ENCODE measurements at places on chromosomes 16 and 17.
A peak's percentile ranks its signal among the peaks of the same experiment; 100 is the strongest.

DNA sequence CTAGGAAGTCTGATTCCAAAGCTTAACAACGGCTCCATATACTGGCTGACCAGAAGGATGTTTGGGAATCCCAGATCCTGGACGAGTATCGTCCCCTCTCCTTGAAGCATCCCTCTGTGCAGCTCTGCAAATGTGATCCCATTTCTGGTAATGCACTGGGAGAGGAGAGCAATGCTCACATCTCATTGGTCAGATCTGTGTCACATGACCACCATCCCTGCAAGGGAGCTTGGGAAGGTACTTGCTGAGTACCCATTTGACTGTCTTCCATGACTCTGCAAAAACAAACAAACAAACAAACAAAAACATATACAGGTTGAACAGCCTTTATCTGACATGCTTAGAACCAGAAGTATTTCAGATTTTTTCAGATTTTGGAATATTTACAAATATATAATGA, 41.9 kb upstream of the KDM8 start:
- no peak for DNase-seq

DNA sequence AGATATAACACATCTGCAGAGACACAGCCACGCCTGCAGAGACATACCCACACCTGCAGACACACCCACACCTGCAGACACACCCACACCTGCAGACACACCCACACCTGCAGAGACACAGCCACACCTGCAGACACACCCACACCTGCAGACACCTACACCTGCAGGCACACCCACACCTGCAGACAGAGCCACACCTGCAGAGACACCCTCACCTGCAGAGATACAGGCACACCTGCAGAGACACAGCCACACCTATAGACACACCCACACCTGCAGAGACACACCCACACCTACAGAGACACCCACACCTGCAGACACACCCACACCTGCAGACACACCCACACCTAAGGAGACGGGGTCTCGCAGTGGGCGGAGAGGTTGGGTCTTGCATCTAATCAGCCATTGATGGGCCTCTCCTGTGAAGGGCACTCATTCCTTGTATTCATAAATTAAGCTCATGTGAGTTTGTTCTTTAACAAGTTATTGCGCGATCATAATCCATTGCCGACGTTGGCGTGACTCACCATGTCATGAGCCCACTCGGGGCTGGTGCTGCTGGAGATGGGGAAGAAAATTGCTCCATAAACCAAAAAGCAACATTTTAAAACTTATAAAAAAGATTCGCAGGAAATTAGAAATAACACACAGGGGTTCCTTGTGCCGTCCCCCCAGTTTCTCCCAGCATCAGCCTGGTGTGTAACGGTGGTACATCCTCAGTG, 28.9 kb upstream of the CDH15 start:
- no peak for DNase-seq

DNA sequence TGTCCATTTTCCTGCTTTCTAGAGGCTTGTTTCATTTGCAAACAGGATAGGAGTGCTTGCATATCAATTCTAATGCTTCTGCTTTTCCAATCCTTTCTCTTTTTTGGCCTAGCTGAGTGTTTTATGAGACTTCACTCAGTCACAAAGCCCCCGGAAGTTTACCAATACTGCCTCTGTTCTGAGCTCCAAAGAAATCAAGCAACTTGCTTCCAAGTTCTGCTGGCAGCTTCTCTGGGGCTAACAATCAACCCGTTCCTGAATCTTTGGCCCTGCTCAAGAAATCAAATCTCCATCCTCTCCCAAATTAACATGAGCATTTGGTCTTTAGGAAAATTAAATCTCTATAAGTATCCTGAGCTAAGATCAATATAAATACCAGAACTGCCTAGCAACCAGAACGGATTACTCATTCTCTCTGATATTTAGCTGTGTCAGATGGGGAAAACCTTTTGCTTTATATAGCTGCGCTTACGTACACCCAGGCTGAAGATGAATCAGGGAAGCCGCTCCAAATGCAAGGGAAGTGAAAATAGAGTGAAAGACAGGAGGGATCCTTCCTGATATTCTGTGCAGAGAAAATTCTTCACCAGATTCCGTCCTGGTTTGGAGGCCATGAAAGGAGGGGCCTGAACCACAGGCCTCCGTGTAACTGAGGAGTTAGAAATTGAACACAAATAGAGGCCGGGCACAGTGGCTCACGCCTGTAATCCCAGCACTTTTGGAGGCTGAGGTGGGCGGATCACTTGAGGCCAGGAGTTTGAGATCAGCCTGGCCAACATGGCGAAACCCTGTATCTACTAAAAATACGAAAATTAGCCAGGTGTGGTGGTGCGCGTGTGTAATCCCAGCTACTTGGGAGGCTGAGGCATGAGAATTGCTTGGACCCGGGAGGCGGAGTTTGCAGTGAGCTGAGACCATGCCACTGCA, 23.3 kb upstream of the GRB2 start:
- DNase-seq = no peak

DNA sequence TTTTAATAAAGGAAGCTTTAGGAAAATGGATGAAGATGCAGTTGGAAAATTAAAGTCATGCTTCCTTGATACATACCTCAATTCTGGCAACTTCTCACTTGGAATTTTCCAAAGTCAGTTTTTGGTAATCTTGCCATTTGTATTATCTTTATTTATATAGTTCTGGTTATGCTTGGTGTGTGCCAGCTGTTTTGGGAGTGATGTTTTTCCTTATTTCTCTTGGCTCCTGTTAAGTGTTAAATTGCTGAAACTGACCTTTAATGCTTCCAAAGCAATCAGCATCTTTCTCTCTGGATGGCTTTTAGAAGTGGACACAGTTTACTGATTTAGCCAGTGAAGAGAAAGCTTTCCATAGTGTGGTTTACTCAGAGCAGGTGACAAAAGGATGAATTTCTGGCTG, 70.1 kb upstream of the HAS3 start:
- no peak for DNase-seq

GRCh38 chr17:10779609-10780008, 24.3 kb downstream of the TMEM238L start:
- DNase-seq = no peak

- DNase-seq = no peak
Measured at GRCh38 chr17:57438066-57438731, 181.9 kb downstream of the MSI2 start.

GRCh38 chr17:76997981-76998531, 129.9 kb downstream of the MGAT5B start:
- DNase-seq = peak; percentile 13

DNA sequence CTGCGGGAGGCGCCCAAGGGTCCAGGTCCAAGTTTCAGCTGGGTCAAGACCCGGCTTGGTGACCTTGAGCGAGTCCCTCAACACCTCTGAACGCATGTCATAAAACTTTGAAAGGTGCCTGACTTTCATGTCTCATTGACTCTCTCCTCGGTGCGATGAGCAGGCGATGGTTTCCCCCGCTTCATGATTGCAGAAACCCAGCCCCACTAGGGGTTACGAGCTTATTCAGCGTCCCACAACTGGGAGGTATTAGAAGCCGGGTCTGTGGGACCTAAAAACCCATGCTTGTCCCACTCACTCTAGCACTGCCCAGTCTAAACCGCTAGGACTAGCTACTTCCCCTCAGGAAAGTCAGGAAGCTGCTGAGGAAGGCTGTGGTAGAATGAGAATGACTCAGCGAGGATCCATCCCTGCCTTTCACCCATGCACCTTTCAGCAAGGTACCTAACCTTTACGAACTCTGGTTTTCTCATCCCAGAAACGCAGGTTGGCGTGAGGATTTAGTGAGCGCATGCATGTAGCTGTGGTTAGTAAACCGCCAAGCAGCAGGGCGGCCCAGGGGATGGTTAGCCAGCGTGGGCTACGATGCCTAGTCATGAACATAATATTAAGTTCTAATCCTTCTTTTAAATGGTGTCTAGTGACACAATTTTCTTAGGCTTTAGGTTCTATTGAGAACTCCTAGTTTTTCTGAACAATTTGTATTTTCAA, 26.2 kb upstream of the RFFL start:
- peak; percentile 24 for DNase-seq

DNA sequence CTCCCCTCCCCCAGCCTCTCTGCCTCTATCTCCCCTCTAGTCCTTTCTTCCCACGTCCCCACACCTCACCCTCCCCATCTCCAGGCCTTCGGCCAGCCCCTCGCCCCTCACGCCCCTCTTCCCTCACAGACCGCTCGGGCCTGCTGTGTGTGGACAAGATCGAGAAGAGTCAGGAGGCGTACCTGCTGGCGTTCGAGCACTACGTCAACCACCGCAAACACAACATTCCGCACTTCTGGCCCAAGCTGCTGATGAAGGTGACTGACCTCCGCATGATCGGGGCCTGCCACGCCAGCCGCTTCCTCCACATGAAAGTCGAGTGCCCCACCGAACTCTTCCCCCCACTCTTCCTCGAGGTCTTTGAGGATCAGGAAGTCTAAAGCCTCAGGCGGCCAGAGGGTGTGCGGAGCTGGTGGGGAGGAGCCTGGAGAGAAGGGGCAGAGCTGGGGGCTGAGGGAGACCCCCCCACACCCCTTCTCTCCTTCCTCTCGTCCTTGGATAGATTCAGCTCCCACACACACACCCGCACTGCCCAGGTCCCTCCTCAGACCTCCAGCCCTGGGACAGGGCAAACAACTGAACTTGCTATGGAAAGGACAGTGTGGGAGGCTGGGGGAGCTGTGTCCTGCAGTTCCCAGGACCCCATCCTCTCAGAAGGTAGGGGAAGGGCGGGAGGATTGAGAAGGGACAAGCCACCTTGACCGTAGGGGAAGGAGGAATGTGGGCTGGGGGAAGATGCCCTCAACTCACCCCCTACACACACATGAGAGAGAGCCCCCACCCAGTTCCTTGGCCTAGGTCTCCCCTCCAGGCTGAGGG, 11.1 kb downstream of the NR1D1 start:
- DNase-seq = no peak

DNA sequence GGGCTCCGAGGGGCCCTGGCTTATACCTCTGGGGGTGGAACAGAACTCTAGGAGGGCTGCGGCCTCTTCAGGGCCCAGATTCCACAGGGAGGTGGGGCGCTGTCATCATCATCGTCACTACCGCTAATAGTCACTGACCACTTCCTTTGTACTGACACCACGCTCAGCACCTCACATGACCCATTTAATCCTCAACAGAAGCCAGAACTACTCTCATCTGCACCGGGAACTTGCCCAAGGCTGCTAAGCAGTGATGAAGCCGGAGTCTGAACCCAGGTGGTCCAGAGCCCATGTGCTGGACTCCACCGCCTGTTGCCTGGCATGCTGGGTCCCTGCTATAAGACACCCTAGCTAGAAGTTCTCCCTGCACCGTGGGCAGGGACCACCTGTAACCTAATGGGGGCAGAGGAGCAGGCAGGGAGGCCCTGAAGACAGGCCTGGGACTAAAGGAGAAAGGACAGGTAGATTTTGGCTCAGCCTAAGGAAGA, 12.0 kb downstream of the UNC13D start:
- DNase-seq = peak; percentile 21

DNA sequence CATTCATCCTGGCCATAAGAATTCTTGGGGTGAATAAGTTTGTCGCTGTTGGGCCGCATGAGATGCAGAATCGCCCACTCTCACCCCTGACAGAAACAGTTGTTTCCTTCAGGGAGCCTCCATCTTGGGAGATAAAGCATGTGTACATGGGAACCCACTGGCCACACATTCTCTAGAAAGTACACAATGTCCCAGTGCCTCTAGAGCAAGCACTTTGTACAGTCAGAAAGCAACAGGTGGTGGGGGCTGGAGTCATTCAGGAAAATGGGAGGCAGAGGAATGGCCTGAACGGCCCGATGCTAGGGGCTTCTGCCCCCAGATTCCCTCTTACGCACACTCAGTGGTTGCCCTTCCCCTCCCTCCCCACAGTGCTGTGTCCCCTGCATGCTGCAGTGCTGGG, 16.1 kb downstream of the ACE start:
- no peak for DNase-seq

DNA sequence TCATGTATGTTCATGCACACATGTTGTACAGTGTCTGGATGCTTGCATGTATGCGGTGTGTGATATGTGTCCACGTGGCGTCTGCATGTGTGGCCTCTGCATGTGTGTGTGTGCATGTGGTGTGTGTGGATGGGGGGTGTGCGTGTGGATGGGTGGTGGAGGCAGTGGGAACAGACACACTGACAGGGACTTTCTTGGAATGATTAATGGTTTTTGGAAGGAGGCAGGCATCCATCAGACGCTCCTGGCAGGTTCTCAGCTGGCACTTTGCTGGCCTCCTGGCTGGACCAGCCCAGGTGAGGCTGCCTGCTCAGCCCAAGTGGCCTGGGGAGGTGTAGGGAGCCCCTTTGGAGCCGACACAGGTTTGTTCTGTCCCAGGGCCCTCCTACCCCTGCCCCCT, 121.2 kb upstream of the CIBAR2 start:
- no peak for DNase-seq

DNA sequence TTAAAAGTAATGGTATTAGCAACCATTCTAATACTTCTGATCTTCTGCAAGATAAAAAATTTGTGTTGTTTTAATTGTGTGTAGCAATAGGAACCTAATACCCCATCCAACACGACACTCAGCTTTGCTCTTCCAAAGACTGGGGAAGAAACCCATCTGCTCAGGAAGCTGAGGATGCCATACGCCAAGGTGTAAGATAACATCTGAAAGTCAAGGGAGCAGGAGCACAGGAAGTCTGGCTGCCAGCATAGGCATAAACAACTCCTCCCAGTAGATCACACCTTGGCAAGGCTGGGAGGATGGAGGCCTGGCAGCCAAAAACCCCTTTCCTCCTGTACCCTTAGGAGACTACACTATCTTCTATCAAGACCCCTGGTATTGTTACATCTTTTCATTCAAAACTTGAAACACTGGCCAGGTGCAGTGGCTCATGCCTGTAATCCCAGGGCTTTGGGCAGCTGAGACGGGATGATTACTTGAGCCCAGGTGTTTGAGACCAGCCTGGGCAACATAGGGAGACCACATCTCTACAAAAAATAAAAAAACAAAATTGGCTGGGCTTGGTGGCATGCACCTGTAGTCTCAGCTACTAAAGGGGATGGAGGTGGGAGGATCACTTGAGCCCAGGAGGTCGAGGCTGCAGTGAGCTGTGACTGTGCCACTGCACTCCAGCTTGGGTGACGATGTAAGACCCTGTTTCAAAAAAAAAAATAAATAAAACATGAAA, 5.7 kb upstream of the SPHK1 start:
- no peak for DNase-seq

DNA sequence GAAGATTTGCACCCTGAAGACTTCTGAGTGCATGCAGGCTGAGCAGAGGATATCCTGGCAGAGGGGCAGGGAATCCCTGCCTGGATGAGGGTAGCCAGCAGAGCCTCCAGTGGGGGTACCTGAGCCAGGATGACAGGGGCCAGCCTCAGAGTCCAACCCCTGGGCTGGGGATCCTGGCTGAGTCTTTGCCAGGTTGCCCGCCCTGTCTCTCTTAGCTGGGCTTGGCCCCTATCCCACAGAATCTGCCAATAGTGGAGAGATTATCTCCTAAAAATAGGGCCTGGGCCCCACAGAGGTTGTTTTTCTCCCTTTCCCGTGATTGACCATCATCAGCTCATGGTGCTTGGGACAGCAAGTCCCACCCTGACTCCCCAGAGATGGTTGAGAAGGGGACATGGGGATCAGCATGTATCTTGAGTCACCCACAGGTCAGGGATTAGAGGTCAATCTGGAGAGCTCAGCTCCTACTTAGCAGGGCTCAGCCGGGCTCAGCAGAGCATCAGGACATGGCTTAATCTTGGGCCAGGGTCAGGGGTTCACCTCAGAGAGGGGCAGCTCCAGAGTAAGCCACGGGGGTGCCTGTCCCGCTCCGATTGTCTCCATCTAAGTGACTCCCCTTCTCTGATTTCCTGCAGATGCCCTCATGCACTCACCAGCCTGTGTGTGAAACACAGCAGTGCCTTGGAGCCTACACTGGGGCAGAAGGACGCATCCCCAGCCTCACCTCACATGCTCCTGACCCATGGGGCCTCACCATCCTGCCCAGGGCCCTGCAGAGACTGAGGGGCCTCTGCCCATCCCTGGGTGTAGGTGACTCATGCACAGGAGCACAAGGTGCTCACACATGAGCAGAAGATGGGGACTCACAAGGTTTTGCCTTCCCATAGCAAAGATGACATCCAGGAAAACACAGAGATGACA, 11.5 kb downstream of the CDH16 start:
- DNase-seq = no peak

All from activated T-helper 9 cell treated with anti-CD3 and anti-CD28 coated beads, Interleukin-2, amount 50 U/mL, for 16 hours (primary cell).